Lower lobe of right lung (tissue), 2 donors: ENCODE measurements at places on chromosomes 13 and 19. TPM values are rescaled to one million over a fixed set of nuclear protein-coding genes. Genes with fewer than 3 reads are reported as not detected.
A peak's percentile ranks its signal among the peaks of the same experiment; 100 is the strongest.

The MAMSTR gene
- 1.5 TPM for total RNA-seq

The ZNF728 gene
- 0.74 TPM for total RNA-seq

The C19orf67 gene
- total RNA-seq = not detected

The EGLN2 gene
- 188 TPM for total RNA-seq

The CGB5 gene
- not detected for total RNA-seq

The SEMA6B gene
- 11.3 TPM for total RNA-seq

GRCh38 chr13:32824675-32825074, 191.5 kb upstream of the KL start:
- no peaks in the 10 kb centered on the region for H3K36me3 ChIP-seq
- H3K27ac ChIP-seq = no peak overlapping the region
- no peak overlapping the region for H3K4me3 ChIP-seq
- no peaks in the 10 kb centered on the region for H3K4me1 ChIP-seq
- H3K27me3 ChIP-seq = no peaks in the 10 kb centered on the region

- H3K4me3 ChIP-seq = no peak overlapping the region
- no peak overlapping the region for H3K27ac ChIP-seq
- DNase-seq = no peak
Observed at GRCh38 chr19:43731346-43731745, 15.5 kb downstream of the IRGC start.

GRCh38 chr13:39773833-39774232, 118.4 kb downstream of the COG6 start:
- no peaks in the 10 kb centered on the region for H3K4me1 ChIP-seq
- no peaks in the 10 kb centered on the region for H3K36me3 ChIP-seq
- H3K27me3 ChIP-seq = no peaks in the 10 kb centered on the region
- H3K4me3 ChIP-seq = no peak overlapping the region

GRCh38 chr13:40671956-40672764, 5.7 kb upstream of the FOXO1 start:
- no peak for DNase-seq
- H3K27ac ChIP-seq = no peak overlapping the region
- H3K36me3 ChIP-seq = no peaks in the 10 kb centered on the region
- H3K4me3 ChIP-seq = no peak overlapping the region

- no peak for DNase-seq
- no peak overlapping the region for H3K4me3 ChIP-seq
- no peaks in the 10 kb centered on the region for H3K4me1 ChIP-seq
- H3K27ac ChIP-seq = no peak overlapping the region
Observed at GRCh38 chr19:31419871-31420445, 70.7 kb upstream of the TSHZ3 start.

GRCh38 chr13:86918682-86919081, 752.5 kb upstream of the SLITRK5 start:
- no peak for DNase-seq
- no peaks in the 10 kb centered on the region for H3K36me3 ChIP-seq
- H3K27me3 ChIP-seq = no peaks in the 10 kb centered on the region
- no peaks in the 10 kb centered on the region for H3K4me1 ChIP-seq
- no peak overlapping the region for H3K27ac ChIP-seq

- H3K27ac ChIP-seq = no peak overlapping the region
- peaks cover 21% of the 10 kb centered on the region for H3K4me1 ChIP-seq
Observed at GRCh38 chr19:31354799-31355664, 5.8 kb upstream of the TSHZ3 start.

- H3K36me3 ChIP-seq = no peaks in the 10 kb centered on the region
- no peak overlapping the region for H3K4me3 ChIP-seq
- peak; percentile 84 for DNase-seq
- H3K27ac ChIP-seq = no peak overlapping the region
Observed at GRCh38 chr19:48351341-48351752, 12.4 kb downstream of the TMEM143 start.

GRCh38 chr13:112453207-112453829, 77.2 kb downstream of the SPACA7 start:
- H3K27me3 ChIP-seq = peaks cover 15% of the 10 kb centered on the region
- no peaks in the 10 kb centered on the region for H3K4me1 ChIP-seq
- DNase-seq = no peak

DNA sequence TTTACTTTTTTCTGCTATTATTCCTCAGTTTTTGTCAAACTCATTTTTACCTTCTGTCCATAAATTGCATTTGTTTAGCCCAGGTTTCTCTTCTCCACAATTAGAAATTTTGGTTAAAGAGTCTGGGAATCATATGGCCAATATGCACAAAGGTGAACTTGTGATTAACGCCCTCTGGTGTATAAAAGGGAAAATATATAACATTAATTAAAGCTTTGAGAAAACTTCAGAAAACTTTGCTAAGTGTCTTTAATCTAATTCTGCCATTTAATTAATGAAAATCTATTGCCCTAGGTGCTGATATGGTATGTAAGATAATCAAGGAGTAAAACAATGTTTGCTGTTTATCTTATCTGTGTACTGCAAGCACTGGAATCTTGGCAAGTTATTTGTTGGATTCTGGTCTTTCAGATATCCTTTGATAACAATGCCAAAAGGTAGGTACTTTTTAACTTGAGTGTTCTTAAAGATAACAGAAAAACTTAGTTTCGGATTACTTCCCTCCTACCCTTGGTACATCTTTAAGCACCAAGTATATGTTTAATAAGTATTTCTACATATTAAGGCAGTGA, 402.6 kb downstream of the SUCLA2 start:
- H3K4me3 ChIP-seq = no peak overlapping the region
- H3K27me3 ChIP-seq = no peaks in the 10 kb centered on the region
- DNase-seq = no peak

DNA sequence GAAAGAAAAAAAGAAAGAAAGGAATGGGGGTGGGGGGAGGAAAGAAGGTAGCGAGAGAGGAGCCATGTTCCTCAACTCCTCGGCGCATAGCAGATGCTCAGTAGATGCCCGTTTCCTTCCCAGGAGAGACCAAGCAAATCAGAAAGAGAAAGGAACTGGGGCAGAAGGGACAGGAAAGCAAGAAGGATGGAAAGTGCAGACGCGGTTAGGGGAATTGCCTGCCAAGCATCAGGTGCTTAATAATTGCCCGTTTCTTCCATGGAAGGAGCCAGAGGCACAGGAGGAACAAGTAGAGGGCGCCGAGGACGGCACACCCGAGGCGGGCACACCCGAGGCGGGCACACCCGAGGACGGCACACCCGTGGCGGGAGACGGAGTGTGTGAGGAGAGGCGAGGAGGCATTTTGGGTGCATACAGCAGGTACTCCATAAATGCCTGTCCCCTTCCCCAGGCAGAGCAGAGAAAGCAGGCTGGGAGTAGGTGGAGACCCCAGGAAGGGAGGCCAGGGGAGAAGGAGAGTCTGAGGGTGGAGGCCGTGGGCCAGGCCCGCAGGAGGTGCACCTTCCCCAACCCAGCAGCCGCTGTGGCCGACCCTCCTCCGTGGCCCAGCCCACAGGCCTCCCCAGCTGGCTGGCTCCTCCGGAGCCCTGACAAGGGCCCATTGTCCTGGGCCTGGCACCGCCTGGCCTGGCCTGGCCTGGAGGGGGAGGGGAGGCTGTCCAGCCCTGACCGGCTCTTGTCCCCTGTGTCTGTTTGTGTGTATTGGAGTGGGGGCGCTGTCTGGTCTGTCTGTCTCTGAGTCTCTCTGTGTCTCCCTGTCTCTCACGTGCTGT, 14.6 kb downstream of the JOSD2 start:
- H3K27me3 ChIP-seq = no peaks in the 10 kb centered on the region
- H3K36me3 ChIP-seq = no peaks in the 10 kb centered on the region
- H3K4me3 ChIP-seq = no peak overlapping the region
- peak; percentile 36 for DNase-seq
- no peak overlapping the region for H3K27ac ChIP-seq
- H3K4me1 ChIP-seq = no peaks in the 10 kb centered on the region

GRCh38 chr13:99004978-99005377, 27.1 kb upstream of the DOCK9 start:
- H3K27ac ChIP-seq = no peak overlapping the region
- no peak for DNase-seq
- H3K4me3 ChIP-seq = no peak overlapping the region
- no peaks in the 10 kb centered on the region for H3K27me3 ChIP-seq

- no peaks in the 10 kb centered on the region for H3K36me3 ChIP-seq
- H3K27ac ChIP-seq = peak within 1 kb of the TSS; percentile 63
- peak within 1 kb of the TSS; percentile 67 for H3K4me3 ChIP-seq
- H3K4me1 ChIP-seq = peaks cover 4% of the 10 kb centered on the region
- peak; percentile 78 for DNase-seq
- H3K27me3 ChIP-seq = no peaks in the 10 kb centered on the region
Observed at GRCh38 chr19:57888560-57889231, at the start of gene ZNF814. ZNF814 (minus strand) TSS chr19:57889037; CDS start chr19:57888802, 235 bp downstream.

DNA sequence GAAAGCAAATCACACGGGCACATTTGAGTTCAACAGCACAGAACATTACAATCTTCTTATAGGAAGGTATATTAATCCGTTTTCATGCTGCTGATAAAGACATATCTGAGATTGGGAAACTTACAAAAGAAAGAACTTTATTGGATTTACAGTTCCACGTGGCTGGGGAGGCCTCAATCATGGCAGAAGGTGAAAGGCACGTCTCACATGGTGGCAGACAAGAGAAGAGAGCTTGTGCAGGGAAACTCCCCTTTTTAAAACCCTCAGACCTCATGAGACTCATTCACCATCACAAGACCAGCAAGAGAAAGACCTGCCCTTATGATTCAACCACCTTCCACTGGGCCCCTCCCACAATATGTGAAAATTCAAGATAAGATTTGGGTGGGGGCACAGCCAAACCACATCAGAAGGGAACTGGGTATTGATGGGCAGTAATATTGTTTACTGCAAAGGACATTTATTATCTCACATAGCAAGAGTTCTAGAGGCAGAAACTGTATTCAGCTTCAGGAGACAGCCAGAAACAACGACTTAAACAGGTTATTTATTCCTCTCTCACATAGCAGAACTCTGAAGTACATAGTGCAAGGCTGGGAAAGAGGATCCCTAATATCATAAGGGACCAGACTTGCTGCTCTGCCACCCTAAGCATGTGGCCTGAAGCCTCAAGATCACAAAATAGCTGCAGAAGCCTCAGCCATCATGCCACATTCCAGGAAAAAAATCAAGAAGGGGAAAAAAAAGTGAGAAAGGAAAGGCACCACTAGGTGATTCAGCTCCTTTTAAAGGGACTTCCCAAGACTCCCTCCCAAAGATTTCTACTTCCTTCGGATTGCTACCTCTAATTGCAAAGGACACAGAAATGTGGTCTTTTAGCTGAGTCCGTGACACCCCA, 23.1 kb downstream of the FXYD5 start:
- H3K4me3 ChIP-seq = no peak overlapping the region
- no peak overlapping the region for H3K27ac ChIP-seq
- H3K4me1 ChIP-seq = peaks cover 6% of the 10 kb centered on the region
- no peaks in the 10 kb centered on the region for H3K36me3 ChIP-seq
- no peak for DNase-seq
- H3K27me3 ChIP-seq = no peaks in the 10 kb centered on the region

DNA sequence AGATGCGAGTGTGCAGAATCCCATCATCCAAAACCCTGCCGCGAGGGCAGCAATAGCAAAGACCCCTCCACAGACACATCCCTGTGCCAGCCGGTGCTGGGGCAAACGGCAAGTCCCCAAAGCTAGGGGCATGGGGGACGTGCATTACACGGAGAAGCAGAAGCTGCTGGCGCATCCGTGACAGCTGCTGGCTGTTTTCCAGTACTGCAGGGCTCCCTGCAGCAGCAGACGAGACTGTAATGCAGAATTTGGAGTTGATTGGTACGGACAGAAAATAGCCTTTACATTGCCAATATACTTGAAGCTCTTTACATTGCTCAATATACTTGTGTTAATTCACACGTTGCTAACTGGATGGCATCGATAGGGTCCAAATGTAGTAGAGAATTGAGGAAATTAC, 77.2 kb upstream of the TMTC4 start:
- no peaks in the 10 kb centered on the region for H3K27me3 ChIP-seq
- H3K4me3 ChIP-seq = no peak overlapping the region
- no peaks in the 10 kb centered on the region for H3K36me3 ChIP-seq
- no peak for DNase-seq

DNA sequence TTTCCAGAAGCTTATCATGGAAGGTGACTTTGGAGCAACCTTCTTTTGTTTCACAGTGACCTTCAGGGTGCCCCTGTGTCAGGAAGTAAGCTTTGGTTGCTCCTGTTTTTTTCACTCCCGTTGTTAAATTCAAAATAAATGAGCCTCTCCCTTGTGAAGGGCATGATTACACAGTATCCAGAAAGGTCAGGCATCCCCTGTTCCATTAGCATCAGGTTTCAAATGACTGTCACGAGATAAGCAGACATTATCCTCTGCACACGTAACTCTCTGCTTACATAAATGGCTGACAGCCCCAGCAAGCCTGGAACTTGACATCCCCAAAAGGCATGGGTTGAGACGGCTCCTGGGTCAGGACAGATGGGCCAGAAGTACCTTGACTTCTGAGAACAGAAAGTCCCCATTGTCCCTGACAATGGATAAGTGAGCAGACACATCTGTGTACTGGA, 52.0 kb downstream of the RAB20 start:
- no peak for DNase-seq
- H3K36me3 ChIP-seq = peaks cover 80% of the 10 kb centered on the region
- H3K4me3 ChIP-seq = no peak overlapping the region
- no peaks in the 10 kb centered on the region for H3K27me3 ChIP-seq
- no peak overlapping the region for H3K27ac ChIP-seq
- H3K4me1 ChIP-seq = peaks cover 31% of the 10 kb centered on the region
